Activated T-helper 2 cell treated with anti-CD3 and anti-CD28 coated beads, Interferon-gamma antibody, Interleukin-2, Interleukin-4, amounts not matched to agents 10 μg/mL and 5 μg/mL and 100 μg/mL, durations not matched to agents 14 hours and 24 hours and 36 hours (primary cell): ENCODE measurements at places on chromosomes 1 and 21. TPM values are rescaled to one million over a fixed set of nuclear protein-coding genes. Genes with fewer than 3 reads are reported as not detected.

GRCh38 chr1:151475175-151475574 lies 15.9 kb upstream of the POGZ start:
- no peak overlapping the region for H3K4me3 ChIP-seq
- DNase-seq: no peak
- peaks cover 22% of the 10 kb centered on the region for H3K4me1 ChIP-seq

- no peak overlapping the region for H3K4me3 ChIP-seq
- no peaks in the 10 kb centered on the region for H3K36me3 ChIP-seq
- H3K4me1 ChIP-seq: no peaks in the 10 kb centered on the region
- DNase-seq: no peak
- H3K27ac ChIP-seq: no peak overlapping the region
Observed at GRCh38 chr1:41467673-41468072, 16.8 kb downstream of the EDN2 start.

GRCh38 chr1:6861075-6861724 lies 75.9 kb downstream of the CAMTA1 start:
- H3K27me3 ChIP-seq: no peaks in the 10 kb centered on the region
- peaks cover 3% of the 10 kb centered on the region for H3K36me3 ChIP-seq

GRCh38 chr1:36014722-36015220 lies 69.1 kb upstream of the TEKT2 start:
- no peak for DNase-seq
- H3K27me3 ChIP-seq: no peaks in the 10 kb centered on the region
- H3K36me3 ChIP-seq: peaks cover 32% of the 10 kb centered on the region
- H3K27ac ChIP-seq: no peak overlapping the region
- no peaks in the 10 kb centered on the region for H3K4me1 ChIP-seq

DNA sequence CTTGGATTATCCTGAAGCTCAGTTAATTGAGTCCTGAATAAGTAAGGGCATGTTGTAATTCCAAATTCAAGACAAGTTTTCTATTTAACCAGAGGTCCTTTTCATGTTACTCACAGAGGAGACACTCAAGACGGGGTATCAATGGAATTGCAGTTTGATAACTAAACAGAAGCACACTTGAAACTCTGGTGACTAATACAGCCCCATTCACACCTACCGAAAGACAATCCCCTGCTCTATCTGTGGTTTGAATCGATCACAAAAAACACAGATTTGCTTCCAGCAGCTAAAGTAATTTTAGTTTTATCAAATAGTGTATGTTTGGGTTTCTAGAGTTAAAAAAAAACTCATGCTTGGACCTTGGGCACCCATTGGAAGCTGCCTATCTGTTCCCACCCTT lies 60.4 kb downstream of the TEX35 start:
- peaks cover 2% of the 10 kb centered on the region for H3K27me3 ChIP-seq
- H3K4me3 ChIP-seq: no peak overlapping the region

DNA sequence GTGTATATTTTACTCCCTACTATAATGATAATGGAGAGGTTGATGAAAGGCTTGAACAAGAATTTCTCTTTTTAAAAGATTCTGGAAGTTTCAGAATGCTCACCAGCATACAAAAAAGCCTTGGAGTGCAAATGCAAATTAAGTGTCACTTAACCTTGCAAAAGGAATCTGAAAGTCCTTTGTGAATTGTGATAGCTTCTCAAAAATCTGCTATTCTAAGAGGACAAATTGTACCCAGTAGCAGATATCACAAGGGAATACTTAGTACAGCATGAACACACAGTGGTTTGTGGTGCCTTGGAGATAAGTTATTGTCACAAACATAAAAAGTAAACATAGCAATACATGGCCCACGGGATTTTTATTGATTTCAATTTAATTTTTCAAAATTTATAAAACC lies 1208.3 kb upstream of the B3GALT2 start:
- H3K27me3 ChIP-seq: no peaks in the 10 kb centered on the region
- no peak overlapping the region for H3K27ac ChIP-seq
- H3K36me3 ChIP-seq: no peaks in the 10 kb centered on the region
- H3K4me3 ChIP-seq: no peak overlapping the region
- H3K4me1 ChIP-seq: no peaks in the 10 kb centered on the region

DNA sequence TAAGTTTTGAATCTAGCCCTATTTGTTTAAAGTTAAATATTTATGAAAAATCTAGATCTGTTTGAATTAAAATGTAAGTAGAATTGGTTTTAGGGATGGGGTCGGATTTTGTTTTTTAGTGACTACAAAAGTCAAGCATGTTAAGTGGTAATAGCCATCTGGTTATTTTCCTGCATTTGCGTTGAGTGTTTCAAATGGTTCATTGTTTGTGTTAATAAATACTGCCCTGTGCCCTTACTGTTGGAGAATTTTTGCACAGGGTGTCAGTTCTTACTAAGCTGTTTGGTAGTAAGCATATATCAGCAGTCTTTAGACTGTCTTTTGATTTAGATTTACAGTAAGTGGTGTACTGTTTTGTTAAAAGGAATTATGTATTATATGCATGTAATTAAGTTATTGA lies 46.1 kb upstream of the TARS2 start:
- H3K27ac ChIP-seq: no peak overlapping the region
- no peaks in the 10 kb centered on the region for H3K27me3 ChIP-seq
- H3K4me3 ChIP-seq: no peak overlapping the region
- H3K36me3 ChIP-seq: peaks cover 20% of the 10 kb centered on the region

DNA sequence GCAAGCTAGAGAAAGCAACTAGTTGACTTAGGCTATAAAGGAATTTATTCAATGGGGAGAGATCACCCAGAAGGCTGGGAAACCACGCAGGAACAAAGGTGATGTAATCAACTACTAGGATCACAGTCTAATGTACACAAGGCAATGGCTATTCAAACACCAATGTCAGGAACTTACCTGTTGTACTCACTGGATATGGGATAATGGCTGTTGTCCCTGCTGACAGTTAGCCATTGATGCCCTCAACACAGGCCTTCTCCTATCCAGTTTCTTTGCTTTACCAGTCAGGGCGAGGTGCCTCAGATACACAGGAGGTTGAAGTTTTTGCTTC lies 32.3 kb downstream of the C21orf91 start:
- H3K4me1 ChIP-seq: peaks cover 91% of the 10 kb centered on the region
- peaks cover 55% of the 10 kb centered on the region for H3K36me3 ChIP-seq
- peak overlapping the region; percentile 75 for H3K27ac ChIP-seq
- H3K4me3 ChIP-seq: peak overlapping the region; percentile 52
- DNase-seq: no peak

DNA sequence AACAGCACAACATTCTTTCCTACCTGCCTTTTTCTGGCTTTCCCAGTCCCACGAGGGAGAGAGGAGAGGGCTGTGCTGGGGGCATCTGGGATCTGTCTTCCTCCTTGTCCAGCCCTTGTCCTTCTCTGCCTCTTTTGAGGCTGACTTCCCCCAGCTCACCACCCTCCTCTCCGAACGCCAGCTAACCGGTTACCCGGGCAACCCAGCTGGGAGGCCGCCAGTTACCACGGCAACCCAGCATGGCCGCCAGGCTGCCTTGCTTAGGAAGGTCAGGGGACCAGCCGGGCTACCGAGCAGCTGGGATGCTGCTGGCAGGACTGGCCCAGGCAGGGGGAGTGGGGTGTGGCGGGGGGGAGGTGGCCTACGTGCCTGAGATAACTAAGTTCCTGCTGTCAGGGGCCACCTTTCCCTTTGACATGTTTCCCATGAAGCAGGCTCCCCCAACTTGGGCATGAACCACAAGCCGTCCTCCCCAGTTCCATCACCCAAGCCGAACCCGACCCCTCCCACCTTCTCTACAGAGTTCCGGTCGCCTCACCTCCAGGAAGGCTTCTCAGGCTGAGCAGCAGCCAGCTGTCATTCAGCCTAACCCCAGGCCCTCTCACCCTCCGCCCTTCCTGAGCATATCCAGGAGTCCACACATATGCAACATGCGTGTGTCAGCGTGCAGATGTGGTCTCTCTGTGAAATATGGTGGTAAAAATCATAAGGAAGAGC lies 8.7 kb downstream of the PLEKHA6 start:
- no peaks in the 10 kb centered on the region for H3K27me3 ChIP-seq
- H3K4me1 ChIP-seq: peaks cover 4% of the 10 kb centered on the region
- H3K4me3 ChIP-seq: no peak overlapping the region

- DNase-seq: no peak
- no peak overlapping the region for H3K27ac ChIP-seq
- H3K36me3 ChIP-seq: no peaks in the 10 kb centered on the region
- no peaks in the 10 kb centered on the region for H3K4me1 ChIP-seq
Observed at GRCh38 chr1:229984992-229985612, 81.9 kb upstream of the GALNT2 start.

GRCh38 chr21:28086861-28087581 lies 905.7 kb downstream of the LTN1 start:
- H3K27ac ChIP-seq: no peak overlapping the region
- H3K27me3 ChIP-seq: no peaks in the 10 kb centered on the region
- no peaks in the 10 kb centered on the region for H3K4me1 ChIP-seq
- no peak overlapping the region for H3K4me3 ChIP-seq

DNA sequence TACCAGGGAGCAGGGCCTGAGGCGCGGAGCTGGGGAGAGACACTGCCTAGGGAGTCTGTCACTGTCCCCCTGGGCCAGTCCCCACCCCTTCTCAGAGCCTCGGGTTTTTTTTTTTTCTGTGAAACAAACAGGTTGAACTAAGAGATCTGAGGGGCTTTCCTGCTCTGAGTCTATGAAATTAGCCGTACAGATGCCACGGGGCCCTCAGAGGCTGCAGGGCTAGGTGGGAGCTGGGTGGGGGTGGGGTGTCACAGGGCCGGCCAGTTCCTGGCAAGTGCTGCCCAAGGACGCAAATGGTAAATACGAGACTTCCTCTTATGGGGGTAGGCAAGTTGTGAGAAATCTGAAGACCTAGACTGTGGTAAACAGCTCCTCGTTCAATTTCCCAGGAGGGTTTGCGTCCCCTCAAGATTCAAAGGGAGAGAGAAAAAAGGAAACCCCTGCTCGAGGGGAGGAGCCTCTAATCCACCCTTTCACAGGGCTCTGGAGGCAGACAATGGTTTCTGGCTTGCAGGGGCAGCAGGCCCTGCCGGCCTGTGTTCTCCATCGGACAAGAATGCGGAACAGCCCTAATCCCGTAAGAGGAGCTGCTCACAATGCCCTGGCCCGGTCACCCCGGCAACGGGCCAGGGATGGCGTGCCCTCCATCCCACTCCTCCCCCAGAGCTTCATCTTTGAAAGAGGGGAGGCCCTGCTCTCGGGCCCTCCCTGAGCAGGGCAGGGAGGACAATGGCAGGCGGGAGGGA lies 7.8 kb downstream of the NUAK2 start:
- peak overlapping the region; percentile 61 for H3K4me3 ChIP-seq
- DNase-seq: no peak
- H3K27ac ChIP-seq: peak overlapping the region; percentile 76
- H3K4me1 ChIP-seq: peaks cover 48% of the 10 kb centered on the region

- H3K4me3 ChIP-seq: no peak overlapping the region
- no peaks in the 10 kb centered on the region for H3K27me3 ChIP-seq
- DNase-seq: no peak
Observed at GRCh38 chr1:222928212-222928611, 113.4 kb downstream of the DISP1 start.

- no peak for DNase-seq
- no peaks in the 10 kb centered on the region for H3K36me3 ChIP-seq
- H3K4me1 ChIP-seq: no peaks in the 10 kb centered on the region
- no peaks in the 10 kb centered on the region for H3K27me3 ChIP-seq
- no peak overlapping the region for H3K4me3 ChIP-seq
- no peak overlapping the region for H3K27ac ChIP-seq
Observed at GRCh38 chr1:71270394-71270915, 189.6 kb upstream of the ZRANB2 start.

DNA sequence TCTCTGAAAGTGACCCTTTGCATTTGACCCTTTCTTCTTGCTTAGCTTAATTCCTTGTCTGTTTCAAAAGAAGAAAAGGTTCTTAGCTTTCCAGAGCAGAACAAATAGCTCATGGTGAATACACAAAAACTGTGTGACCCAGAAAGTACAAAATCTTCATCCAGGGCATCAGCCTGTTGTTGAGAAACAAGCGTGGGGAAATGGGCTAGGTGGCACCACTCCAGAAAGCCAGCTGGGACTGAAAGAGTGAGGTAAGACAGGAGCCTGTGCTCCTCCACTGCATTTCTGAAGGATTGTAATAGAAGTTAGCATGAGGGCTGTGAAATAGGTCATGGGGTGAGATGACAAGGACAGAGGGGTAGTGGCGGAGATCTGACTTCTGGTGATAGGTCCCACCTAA lies 45.8 kb downstream of the CYP2J2 start:
- DNase-seq: no peak
- no peak overlapping the region for H3K4me3 ChIP-seq
- no peaks in the 10 kb centered on the region for H3K4me1 ChIP-seq

DNA sequence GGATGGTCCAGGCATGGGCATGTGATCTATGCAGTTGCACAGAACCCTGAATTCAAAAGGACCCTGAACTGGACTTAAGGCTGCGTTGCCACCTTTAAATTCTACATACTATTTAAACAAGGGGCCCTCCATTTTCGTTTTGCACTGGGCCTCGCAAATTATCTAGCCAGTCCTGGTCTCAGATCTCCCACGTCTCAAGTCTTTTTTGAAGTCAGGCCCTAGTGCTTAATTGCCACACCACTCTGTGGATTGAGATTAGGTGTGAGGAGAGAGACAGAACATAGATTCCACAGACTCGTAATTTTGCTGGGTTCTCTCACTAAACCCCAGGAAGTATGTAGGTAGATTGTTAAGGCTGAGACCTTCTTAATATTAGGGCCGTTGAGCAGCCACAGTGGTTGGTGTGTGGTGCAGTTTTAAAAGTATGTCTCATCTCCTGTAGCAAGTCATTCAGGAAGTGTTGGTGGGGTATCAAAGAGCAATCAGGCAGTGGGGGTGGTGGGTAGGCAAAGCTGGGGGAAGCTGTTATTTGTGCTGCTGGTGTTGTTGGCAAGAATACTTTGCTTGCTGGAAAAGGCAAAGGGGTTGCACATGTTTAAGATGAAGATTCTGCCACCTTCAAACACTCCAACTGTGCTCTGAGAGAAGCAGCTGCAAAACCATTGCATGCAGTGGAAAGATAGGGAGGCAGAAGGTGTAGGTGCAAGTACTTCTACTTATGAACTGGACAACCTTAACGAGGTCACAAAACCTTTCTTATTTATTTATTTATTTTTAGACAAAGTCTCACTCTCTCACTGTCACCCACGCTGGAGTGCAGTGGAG lies 11.2 kb downstream of the CD84 start:
- H3K36me3 ChIP-seq: peaks cover 76% of the 10 kb centered on the region
- no peaks in the 10 kb centered on the region for H3K27me3 ChIP-seq
- DNase-seq: peak; percentile 59
- peaks cover 72% of the 10 kb centered on the region for H3K4me1 ChIP-seq
- H3K4me3 ChIP-seq: peak overlapping the region; percentile 76
- H3K27ac ChIP-seq: peak overlapping the region; percentile 98

Gene LORICRIN
- not detected in 2 replicates for total RNA-seq

Gene HTR6
- not detected in 2 replicates for total RNA-seq

Gene THEMIS2
- total RNA-seq: 25.1 and 29.1 TPM in 2 replicates

Gene ALX3
- total RNA-seq: not detected in 2 replicates

Gene TP73
- total RNA-seq: 2.4 and 2.5 TPM in 2 replicates
